ENCODE measurements at places on chromosomes 4 and X. TPM values are rescaled to one million over a fixed set of nuclear protein-coding genes. Genes with fewer than 3 reads are reported as not detected.

The RNF175 gene
- not detected for total RNA-seq

The AMTN gene
- not detected for total RNA-seq

The VEGFC gene
- 11.2 TPM for total RNA-seq

The PRR32 gene
- total RNA-seq: not detected

The CXCL13 gene
- total RNA-seq: not detected

The CWH43 gene
- not detected for total RNA-seq

The RTL3 gene
- total RNA-seq: not detected

The CENPVL1 gene
- total RNA-seq: not detected

The C4orf51 gene
- total RNA-seq: not detected

The RAB41 gene
- total RNA-seq: not detected

The OTC gene
- total RNA-seq: not detected

The PGM2 gene
- total RNA-seq: 13.7 TPM

The ETDA gene
- not detected for total RNA-seq

The MAP9 gene
- 5.2 TPM for total RNA-seq

The IL2RG gene
- total RNA-seq: not detected

The DGAT2L6 gene
- total RNA-seq: not detected

The PNMA6F gene
- total RNA-seq: not detected

The FOXO4 gene
- total RNA-seq: 1.3 TPM

The GAGE12E gene
- total RNA-seq: not detected

The SLBP gene
- total RNA-seq: 66.8 TPM

The LGI2 gene
- total RNA-seq: 0.06 TPM

The NLRP2B gene
- total RNA-seq: not detected

The MTCP1 gene
- 25.1 TPM for total RNA-seq

The PAK3 gene
- not detected for total RNA-seq

The CCDC120 gene
- 3.1 TPM for total RNA-seq

Measured in A549 treated with ZK216348 at 1 μM for 4 hours (cell line).